Endodermal cell (in vitro differentiated cells): ENCODE measurements at places on chromosomes 16 and 17. TPM values are rescaled to one million over a fixed set of nuclear protein-coding genes. Genes with fewer than 3 reads are reported as not detected.

- H3K4me3 ChIP-seq, result no peak overlapping the region
- no peak for DNase-seq
- no peaks in the 10 kb centered on the region for H3K27me3 ChIP-seq
- H3K4me1 ChIP-seq, result peaks cover 5% of the 10 kb centered on the region
- peaks cover 12% of the 10 kb centered on the region for H3K36me3 ChIP-seq
These were observed 18.7 kb downstream of the HMOX2 start for GRCh38 chr16:4494746-4495490.

DNA sequence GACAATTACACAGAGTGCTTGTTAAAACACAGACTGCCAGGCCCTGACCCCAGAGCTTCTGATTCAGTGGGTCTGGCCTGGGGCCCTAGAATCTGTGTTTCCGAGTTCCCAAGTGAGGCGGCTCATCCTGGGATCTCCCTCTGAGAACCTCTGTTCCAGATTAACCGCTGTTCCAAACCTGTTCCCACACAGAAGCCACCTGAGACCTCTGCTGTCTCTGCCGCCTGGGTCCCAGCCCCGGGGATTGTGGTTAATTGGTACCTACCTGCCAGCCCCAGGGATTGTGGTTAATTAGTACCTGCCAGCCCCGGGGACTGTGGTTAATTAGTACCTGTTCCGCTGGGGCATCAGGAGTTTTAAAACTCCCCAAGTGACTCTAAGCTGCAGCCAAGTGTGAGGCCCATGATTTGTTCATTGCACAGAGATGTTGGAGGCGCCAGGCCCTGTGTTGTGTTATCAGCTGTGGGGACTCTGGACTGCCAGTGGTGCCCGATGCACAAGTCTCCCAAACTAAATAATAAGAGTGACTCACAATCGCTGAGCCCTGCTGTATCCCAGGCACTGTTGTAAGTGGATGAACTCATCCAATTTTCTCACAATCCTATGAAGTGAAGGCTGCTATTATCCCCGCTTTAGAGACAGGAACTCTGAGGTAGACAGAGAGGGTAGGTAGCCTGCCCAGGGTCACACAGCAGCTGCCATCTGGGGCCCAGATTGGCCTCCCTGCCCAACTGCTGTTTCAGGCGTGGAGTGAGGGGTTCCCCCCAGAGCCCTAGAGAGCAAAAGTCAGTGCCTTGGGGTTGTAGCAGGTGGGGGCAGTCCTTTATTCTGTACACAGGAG, 219.7 kb downstream of the IRF8 start:
- no peaks in the 10 kb centered on the region for H3K4me1 ChIP-seq
- no peak overlapping the region for H3K4me3 ChIP-seq
- no peak overlapping the region for H3K27ac ChIP-seq
- peaks cover 27% of the 10 kb centered on the region for H3K27me3 ChIP-seq

DNA sequence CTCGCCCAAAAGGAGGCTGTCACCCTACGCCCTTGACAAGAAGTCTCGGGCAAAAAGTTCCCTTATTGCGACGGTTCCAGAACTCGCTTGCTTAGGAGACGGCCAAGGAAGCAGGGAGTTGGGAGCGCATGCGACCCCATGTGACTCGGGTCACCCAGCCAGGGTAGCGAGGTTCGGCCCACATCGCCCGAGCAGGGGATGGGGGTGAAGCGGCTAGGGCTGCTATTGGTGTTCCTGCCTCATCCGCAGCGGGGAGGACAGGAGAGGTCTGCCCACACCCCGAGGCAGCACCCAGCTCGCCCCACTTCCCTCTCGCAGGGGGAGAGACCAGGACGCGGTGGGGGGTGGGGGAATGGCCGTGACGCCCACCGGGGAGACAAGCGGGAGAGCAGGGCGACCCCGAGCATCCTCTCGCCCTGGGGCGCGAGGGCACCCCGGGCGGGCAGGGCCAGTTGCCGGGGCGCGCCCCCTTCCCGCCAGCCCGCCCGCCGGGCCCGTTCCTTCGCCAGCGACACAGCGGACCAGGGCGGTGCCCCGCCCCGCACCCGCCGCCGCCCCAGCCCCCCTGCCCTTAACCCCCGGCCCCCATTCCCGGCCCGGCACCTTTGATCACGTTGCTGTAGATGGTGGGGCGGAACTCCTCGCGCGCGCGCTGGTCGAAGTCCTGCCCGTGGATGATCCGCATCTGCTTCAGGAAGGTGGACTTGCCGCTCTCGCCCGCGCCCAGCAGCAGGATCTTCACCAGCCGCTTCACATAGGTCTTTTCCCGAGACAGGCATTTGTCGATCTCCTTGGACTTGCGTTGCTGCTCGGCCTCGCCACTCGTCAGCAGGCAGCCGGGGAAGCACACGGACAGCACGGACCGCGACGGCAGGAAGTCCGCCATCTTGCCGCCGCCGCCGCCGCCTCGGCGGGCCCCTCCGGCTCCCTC, 567 bp downstream of the GNA13 start:
- peak; percentile 84 for DNase-seq
- peak overlapping the region; percentile 76 for H3K27ac ChIP-seq
- no peaks in the 10 kb centered on the region for H3K27me3 ChIP-seq
- peaks cover 26% of the 10 kb centered on the region for H3K36me3 ChIP-seq
- H3K4me1 ChIP-seq, result peaks cover 6% of the 10 kb centered on the region

GRCh38 chr16:57539072-57539796, 2.9 kb upstream of the CCDC102A start:
- no peak overlapping the region for H3K27ac ChIP-seq
- H3K4me1 ChIP-seq, result no peaks in the 10 kb centered on the region
- H3K4me3 ChIP-seq, result no peak overlapping the region
- no peaks in the 10 kb centered on the region for H3K36me3 ChIP-seq
- no peaks in the 10 kb centered on the region for H3K27me3 ChIP-seq

DNA sequence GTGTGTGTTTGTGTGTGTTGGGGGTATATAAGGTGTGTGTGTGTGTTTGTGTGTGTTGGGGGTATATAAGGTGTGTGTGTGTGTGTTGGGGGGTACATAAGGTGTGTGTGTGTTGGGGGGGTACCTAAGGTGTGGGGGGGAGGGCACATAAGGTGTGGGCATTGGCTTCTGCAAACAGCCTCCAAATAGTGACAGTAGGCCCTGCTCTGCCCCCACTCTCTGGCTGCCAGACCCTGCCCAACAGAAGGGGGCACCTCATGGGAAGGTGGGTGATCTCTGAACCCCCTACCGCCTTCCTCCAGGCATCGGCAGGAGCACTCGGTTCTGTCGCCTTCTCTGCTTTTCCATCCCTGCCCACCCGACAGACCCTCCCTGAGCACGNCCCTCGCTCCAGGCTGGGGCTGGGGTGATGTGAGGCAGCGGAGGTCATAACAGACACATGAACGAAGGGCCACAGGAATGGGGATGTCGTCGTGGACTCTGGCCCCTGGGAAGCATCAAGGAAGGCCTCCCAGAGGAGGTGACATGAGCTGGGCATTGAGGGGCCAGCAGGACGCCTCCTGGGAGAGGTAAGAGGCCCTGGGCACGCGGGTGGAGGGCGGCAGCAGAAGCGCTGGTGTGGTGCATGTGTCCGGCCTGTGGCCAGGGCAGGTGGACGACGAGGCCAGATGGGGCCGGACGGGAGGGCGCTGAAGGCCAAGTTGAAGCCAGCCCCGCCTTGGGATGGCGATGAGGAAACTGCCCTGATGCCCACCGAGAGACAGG, 136.6 kb upstream of the RPH3AL start:
- no peaks in the 10 kb centered on the region for H3K36me3 ChIP-seq
- no peaks in the 10 kb centered on the region for H3K4me1 ChIP-seq
- peak; percentile 61 for DNase-seq

DNA sequence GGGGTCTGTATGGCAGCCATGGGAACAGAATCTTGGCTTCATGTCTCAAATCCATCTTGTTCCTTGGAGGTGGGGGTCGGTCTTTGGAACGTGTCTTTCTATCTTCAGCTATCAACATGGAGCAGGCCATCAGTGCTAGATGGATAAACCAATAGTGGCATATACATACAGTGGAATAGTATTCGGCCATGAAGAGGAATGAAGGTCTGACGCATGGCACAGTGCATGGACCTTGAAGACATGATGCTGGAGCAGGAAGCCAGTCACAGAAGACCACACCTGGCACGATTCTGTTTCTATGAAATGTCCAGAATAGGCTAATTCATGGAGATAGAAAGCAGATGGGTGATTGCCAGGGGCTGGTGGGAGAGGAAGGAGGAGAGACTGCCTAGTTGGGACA, 7.8 kb downstream of the KCNG4 start:
- no peak overlapping the region for H3K4me3 ChIP-seq
- no peaks in the 10 kb centered on the region for H3K36me3 ChIP-seq
- DNase-seq, result no peak
- H3K27me3 ChIP-seq, result no peaks in the 10 kb centered on the region
- H3K27ac ChIP-seq, result no peak overlapping the region
- H3K4me1 ChIP-seq, result no peaks in the 10 kb centered on the region

Gene SALL1
- total RNA-seq, result 111 and 122 TPM in 2 replicates

Gene CALCOCO2
- 38.0 and 38.4 TPM in 2 replicates for total RNA-seq

Gene NT5M
- 5.5 and 6.5 TPM in 2 replicates for total RNA-seq

Gene AOC3
- total RNA-seq, result 0.99 and 1.3 TPM in 2 replicates

Gene CD300LG
- not detected in 2 replicates for total RNA-seq

Gene C16orf92
- total RNA-seq, result not detected in 2 replicates
